Muscle of leg (tissue), 16 donors: ENCODE measurements at places on chromosomes 13 and 19. TPM values are rescaled to one million over a fixed set of nuclear protein-coding genes. Genes with fewer than 3 reads are reported as not detected.
A peak's percentile ranks its signal among the peaks of the same experiment; 100 is the strongest.

DNA sequence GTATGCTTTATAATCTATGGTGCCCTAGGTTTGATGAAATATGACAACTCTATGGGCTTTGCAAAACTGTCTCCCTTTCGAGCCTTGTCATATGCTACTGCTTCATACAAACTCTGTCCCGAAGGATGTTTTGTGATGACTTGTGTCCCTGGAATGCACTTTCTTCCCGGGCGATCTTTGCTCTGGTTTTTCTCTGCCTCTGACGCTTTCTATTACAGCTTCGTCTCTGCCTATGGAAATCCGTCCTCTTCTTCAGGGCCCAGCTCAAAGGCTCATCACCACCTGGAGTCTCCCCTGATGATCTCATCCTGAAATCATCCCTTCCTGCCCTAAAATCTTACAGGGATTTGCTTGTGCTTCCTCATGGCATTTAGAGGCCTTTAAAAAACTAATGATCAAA is 191.5 kb upstream of the KL start:
- DNase-seq, result peak; percentile 39

DNA sequence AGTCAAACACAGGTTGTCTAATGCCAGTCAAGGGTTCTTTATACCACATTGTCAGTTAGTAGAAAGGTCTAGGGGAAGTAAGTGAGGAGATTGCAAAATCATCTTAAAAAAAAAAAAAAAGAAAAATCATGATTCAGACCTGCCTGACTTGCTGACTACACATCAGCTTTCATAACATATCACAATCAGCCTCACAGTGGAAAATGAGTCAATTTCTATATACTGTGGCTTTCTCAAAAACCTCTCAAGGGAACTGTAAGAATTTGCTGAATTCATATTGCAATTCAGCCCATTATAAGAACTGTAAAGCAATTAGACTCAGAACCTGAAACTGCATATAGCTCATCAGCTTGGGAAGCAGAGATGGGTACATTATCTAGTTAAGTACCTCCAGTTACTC is 75.3 kb upstream of the GPC6 start:
- DNase-seq, result peak; percentile 3

The PPP1R12C gene
- polyA plus RNA-seq, result 90.2 TPM

The SYCN gene
- not detected for polyA plus RNA-seq

The CCDC70 gene
- polyA plus RNA-seq, result not detected

The LRG1 gene
- 0.52 TPM for polyA plus RNA-seq

The PRRG2 gene
- polyA plus RNA-seq, result 0.56 TPM
